ENCODE measurements at places on chromosomes 7 and 10. TPM values are rescaled to one million over a fixed set of nuclear protein-coding genes. Genes with fewer than 3 reads are reported as not detected.

The TCTN3 gene
- total RNA-seq: 15.4 TPM

The FUOM gene
- total RNA-seq: 11.1 TPM

The CTNNA3 gene
- 0.19 TPM for total RNA-seq

The SPOCK2 gene
- 3.9 TPM for total RNA-seq

The PIP gene
- total RNA-seq: 1,497 TPM

The SORCS1 gene
- 3.3 TPM for total RNA-seq

The FOXK1 gene
- 30.2 TPM for total RNA-seq

The FGFR2 gene
- 179 TPM for total RNA-seq

The HIF1AN gene
- total RNA-seq: 15.0 TPM

The PRRT4 gene
- 1.7 TPM for total RNA-seq

GRCh38 chr7:118243695-118244094, 19.2 kb downstream of the ANKRD7 start:
- DNase-seq: no peak

DNA sequence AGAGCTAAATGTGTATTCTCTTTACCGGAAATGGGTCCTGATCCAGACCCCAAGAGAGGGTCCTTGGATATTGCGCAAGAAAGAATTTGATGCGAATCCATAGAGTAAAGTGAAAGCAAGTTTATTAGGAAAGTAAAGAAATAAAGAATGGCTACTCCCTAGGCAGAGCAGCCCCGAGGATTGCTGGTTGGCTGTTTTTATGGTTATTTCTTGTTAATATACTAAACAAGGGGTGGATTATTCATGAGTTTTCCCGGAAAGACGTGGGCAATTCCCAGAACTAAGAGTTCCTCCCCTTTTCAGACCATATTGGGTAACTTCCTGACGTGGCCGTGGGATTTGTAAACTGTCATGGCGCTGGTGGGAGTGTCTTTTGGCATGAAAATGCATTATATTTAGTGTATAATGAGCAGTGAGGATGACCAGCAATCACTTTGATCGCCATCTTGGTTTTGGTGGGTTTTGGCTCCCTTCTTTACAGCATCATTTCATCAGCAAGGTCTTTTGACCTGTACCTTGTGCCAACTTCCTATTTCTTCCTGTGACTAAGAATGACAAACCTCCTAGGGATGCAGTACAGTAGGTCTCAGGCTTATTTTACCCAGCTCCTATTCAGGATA, 60.4 kb downstream of the ARL4A start:
- no peak for DNase-seq

- peak; percentile 10 for DNase-seq
Measured at GRCh38 chr10:78568620-78569019, 500.1 kb upstream of the ZMIZ1 start.

GRCh38 chr7:149615690-149616270, 118.2 kb upstream of the ZNF746 start:
- DNase-seq: no peak

- DNase-seq: no peak
Measured at GRCh38 chr7:47153576-47153975, 428.3 kb downstream of the TNS3 start.

- DNase-seq: no peak
Measured at GRCh38 chr10:19168584-19168983, 120.0 kb downstream of the MALRD1 start.

GRCh38 chr10:65816536-65816935, 1109.3 kb upstream of the LRRTM3 start:
- no peak for DNase-seq

DNA sequence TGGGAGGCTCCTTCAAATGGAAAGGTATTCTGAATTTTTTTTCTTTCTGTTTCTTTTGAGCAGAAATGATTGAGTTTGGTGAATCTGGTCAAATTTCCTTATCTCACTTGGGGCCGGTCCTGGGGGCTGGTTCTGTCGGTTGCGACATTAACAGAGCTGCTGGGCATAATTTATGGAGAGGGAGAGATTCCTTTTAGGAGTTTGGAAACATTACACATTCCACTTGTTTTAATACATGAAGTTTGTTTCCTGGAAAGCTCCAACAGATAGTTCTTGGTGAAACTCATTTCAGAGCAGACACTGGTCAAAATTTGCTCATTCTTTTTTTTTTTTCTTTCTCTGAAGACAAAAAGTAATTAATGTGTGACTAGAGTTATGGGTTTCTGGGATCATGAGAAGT, 129.9 kb downstream of the ABCA13 start:
- DNase-seq: no peak

DNA sequence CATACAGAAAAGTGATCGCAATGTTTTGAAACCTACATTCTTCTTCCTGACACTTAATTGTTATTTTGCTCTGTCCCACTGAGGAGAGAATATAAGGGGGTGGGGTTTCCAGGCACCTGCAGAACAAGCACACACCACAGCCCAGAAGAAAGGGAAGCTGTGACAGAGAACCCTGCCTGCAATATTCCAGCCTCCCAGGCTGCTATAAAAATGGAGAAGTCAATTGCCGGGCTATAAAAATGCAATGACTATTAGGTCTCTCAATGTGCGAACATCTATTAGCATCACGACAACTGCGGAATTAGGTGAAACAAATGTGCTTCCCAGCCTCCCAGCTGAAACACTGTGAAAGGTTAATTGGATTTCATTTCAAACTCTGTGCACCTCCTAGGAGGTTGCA, 145.3 kb upstream of the FRMD4A start:
- no peak for DNase-seq

DNA sequence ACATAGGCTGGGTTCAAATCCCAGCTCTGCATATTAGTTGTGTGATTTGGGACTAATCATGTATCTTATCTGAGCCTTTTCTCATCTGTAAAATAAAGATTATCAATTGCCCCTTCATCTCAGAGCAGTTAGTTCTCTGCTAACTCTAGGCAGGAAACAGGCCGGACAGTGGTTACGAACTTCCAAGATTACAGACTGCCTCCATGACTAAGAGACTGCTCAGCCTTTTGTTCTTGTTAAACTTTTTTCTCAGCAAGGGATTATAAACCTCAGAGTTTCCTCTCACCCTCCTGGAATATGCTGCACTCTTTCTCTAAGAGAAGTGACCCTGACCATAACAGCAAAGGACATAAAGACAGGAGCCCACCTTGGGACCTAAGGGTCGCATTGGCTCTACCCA, 52.5 kb upstream of the NFKB2 start:
- DNase-seq: no peak

GRCh38 chr10:77253556-77254064, 384.0 kb downstream of the KCNMA1 start:
- no peak for DNase-seq

DNA sequence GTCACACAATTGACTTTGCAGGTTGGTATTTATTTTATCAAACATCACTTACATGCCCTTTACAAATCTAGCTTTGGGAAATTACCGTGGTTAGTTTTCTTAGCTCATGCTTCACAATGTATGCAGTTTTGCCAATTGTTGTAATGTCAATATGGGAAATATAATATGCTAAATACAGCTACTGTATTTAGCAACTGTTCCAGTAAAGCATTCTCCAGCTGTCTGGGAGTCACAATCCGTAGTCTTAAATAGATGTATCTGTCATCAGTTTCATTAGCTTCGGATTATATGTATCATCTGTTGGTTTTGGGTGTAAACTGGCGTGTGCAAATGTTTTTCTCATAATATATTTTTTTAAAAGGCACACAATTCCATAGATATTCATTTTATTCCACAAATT, 19.4 kb upstream of the AHR start:
- no peak for DNase-seq

GRCh38 chr10:22853906-22854447, 73.9 kb upstream of the ARMC3 start:
- DNase-seq: no peak

GRCh38 chr7:67593794-67594193, 597.2 kb downstream of the TYW1 start:
- DNase-seq: no peak

GRCh38 chr7:17090751-17091150, 207.7 kb upstream of the AHR start:
- no peak for DNase-seq

GRCh38 chr10:90732581-90732980, 125.3 kb downstream of the HTR7 start:
- DNase-seq: no peak

- no peak for DNase-seq
Measured at GRCh38 chr10:22338931-22339330, 6.4 kb upstream of the SPAG6 start.

DNA sequence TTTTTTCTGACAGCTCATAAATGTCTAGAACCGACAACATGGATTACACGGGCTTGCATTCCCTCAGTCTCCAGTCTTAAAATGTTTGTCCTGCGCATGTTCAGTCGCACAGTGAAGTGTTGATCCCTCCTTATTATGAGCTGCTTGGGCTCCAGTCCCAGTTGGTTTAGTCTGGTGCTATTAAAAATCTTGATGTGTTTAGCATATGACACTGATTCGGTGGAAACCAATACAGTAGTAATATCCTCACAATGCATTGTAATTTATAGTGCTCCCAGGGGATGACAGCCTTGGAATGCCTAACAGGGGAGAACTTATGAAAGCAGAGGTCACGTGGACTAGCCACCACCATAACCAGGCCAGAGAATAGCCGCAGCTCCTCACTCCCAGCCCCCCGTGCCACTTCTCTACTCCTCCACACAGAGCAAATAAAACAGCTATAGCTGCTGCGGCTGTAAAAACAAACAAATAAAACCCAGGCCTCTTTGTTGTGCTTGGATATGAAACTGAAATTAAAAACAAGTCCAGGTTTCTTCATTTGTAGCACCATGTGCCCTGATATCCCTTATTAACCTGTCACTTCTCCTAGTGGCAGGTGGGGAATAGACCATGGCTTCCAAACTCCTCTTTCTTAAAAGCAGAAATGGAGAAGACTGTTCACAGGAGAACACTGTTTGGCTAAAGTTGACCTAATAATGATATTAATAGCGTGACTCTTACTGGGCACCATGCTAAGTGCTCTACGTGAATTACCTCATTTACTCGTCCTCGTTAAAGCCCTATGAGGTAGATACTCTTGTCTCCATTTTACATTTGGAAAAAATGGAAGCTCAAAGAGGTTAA, 7.7 kb downstream of the DPCD start:
- DNase-seq: no peak

GRCh38 chr10:66651308-66652082, 274.3 kb upstream of the LRRTM3 start:
- peak; percentile 67 for DNase-seq

DNA sequence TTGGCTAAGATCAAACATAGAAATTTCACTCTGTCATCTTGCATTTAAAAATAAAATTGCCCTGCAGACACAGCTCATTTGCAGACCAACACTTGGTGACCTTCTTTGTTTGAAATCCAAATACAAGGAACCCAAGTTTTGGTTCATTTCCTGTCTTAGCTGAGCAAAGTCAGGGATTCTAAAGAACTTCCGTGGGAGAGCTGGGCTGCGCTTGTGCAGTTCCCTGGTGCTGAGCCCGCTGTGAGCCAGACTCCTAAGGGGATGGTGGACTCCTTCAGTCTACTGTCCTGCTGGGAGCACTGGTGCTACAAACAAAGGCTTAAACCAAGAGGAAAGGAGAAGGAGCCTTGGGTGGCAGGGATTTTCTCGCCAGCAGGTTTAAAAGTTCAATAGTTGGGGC, 60.0 kb downstream of the MYOF start:
- no peak for DNase-seq

Measured in lower leg skin (tissue), 4 donors.